ENCODE measurements at places on chromosomes 7 and 10.

GRCh38 chr10:124007102-124007772 is 86.2 kb downstream of the CHST15 start:
- DNase-seq = no peak

GRCh38 chr7:10644849-10645248 is 328.8 kb upstream of the PHF14 start:
- no peak for DNase-seq

- no peak for DNase-seq
These were observed 27.8 kb downstream of the DCLRE1C start for GRCh38 chr10:14926061-14926470.

DNA sequence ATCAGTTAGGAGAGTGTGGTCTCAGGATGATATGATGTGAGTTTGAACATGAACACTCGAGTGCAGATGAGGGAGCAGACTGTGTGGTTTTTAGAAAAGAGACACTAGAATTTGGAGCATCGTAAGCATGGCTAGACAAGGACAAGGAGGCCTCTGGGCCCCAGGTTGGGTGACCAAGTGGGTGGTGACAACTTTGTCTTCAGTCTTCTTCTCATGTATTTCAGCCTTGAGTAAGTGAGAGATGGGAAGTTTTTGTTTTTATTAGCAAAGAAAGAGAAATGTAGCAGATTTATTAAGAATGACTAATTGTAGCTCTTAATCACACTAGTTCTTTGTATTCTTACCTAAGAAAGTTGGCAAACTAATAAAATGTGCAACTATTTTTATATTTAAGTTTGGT is 16.3 kb downstream of the TES start:
- no peak for DNase-seq

DNA sequence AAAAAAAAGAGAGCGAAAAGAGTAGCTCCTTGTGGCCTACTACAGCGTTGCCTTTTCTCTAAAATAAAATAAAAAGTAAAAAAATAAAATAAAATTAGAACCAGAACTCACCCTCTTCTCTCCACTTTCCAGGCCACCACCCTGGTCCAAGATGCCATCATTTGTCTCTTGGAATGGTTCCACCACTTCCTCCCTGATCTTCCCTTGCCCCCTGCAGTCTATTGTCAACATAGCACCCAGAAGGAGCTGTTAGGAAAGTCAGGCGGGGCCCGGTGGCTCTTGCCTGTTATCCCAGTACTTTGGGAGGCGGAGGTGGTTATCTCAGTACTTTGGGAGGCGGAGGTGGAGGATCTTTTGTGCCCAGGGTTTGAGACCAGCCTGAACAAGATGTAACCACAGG is 7.6 kb upstream of the GRID2IP start:
- peak; percentile 51 for DNase-seq

- DNase-seq = peak; percentile 47
These were observed 12.2 kb upstream of the PDK4 start for GRCh38 chr7:95608359-95609173.

DNA sequence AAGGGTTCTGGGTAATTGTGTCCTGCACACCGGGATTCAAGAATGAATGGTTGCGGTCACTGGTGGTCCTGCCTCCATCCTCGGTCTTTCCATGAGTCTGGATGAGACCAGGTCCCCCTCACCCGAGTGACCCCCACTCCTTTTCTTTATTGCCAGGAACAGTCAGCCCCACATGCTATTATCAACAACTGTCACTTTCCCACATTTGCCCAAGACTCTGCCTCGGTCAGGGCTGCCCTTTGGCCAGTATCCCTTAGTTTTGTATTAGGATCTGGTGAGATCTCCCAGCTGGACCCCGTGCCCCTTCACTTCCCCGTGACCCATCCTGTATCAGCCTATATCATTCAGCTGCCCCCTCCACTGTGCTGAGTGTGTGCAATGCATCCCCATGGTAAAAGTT is 288.3 kb downstream of the ADARB2 start:
- DNase-seq = no peak

DNA sequence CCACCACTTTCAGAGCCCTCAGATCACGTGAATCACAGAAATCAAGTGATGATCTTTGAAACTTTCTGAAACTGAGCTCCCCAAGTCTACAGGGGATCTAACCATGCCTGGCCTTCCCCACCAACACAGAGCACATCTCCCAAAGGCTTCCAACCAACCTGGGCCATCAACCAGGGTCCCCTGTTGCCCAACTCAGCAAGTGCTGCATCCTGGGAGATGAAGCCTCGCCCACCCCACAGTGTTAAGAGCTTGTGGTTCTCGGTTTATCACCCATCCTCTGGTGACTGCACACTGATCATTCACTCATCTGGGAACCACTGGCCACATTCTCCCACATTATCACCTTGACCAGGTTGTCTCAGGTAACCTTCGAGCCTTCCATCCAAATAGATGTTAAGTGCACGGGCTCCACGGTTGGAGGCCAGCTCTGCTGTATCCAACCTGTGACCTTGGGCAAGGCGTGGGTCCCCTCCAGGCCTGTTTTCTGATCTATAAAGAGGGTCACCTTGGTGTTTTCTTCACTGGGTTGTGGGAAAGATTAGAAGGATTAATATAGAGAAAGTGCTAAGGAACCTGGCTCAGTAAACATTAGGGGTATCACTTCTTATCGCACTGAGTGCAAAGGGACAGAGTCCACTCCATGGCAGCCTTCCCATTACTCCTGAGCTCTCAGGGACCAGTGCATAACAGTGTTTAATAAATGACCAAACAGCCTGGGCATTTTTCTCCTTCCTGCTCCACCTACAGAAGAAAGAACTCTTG is 3.6 kb downstream of the ZNF488 start:
- no peak for DNase-seq

- no peak for DNase-seq
These were observed 52.7 kb downstream of the NHLRC2 start for GRCh38 chr10:113907166-113907565.

DNA sequence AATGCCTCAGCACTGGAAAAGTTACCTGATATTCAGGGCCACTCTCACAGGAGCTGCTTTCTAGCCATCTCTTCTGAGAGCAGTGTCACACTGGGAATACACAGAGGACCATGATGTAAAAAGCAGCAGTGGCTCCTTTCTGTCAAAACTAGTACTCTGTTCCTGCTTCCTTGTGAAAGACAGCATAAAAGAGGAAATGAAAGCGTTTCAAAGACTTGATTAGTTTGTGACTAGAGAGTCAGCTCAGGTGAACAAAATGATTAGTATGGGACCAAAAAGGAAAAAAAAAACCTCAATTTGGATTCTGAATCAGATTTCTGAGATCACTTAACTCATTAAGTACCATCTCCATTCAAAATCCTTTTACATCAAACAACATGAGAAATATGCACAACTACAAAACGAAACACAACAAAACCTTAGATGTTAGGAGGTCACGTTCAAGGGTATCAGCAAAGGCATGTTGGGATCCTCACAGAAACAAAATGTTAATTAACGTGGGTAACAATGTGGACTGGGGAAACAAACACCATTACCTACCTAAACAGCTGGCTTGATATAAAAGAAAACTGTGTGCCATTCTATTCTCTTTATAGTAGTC is 103.7 kb downstream of the MACC1 start:
- no peak for DNase-seq

GRCh38 chr10:69419096-69419743 is 2.5 kb upstream of the TACR2 start:
- no peak for DNase-seq

GRCh38 chr10:133350950-133351329 is 3.8 kb downstream of the PRAP1 start:
- no peak for DNase-seq

DNA sequence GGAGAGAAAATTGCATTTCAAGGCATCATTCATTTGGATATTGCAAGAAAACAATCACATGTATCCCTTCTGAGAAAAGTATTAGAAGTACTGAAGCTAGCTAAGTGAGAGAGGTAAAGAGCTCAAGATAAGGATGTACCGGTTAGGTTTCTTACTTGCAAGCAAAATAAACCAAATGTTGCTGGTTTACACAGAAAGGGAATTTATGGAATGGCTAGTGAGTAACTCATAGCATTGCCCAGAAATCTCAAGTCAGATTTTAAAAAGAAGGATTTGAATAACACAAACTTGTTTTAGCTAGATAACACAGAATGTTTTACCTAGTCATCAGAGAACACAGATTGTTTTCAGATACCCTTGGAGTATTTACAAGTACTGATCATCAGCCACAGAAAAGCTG is 30.6 kb downstream of the KLHL7 start:
- no peak for DNase-seq

- no peak for DNase-seq
These were observed 19.2 kb downstream of the RBM17 start for GRCh38 chr10:6108072-6108471.

GRCh38 chr10:71087622-71088021 is 124.7 kb upstream of the UNC5B start:
- DNase-seq = no peak

DNA sequence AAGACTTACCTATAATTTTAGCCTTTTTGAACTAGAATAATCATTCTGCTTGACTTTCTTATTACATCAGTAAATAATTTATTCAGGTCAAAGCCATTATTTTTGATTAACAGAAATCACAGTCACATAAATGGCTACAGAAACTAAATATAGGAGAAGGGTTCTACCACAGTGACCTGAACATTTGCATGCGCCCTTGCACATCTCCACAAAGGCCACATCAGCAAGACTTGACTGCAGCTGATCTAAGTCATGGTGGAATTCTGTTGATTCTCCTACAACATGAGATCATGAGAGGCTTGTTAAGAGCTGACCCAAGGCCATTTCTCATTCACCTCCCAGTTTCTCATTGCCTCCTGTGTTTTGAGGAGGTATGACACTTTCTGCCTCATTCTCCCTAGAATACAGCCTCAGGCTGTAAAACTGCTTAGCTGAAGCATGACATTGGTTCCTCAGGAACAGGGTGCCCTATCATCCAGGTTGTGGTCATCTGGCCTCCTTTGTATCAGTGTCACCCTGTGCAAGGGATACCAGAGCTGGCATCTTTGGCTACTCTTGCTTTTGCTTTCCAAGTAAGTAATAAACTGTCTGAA is 6.7 kb upstream of the IMMP2L start:
- DNase-seq = no peak

DNA sequence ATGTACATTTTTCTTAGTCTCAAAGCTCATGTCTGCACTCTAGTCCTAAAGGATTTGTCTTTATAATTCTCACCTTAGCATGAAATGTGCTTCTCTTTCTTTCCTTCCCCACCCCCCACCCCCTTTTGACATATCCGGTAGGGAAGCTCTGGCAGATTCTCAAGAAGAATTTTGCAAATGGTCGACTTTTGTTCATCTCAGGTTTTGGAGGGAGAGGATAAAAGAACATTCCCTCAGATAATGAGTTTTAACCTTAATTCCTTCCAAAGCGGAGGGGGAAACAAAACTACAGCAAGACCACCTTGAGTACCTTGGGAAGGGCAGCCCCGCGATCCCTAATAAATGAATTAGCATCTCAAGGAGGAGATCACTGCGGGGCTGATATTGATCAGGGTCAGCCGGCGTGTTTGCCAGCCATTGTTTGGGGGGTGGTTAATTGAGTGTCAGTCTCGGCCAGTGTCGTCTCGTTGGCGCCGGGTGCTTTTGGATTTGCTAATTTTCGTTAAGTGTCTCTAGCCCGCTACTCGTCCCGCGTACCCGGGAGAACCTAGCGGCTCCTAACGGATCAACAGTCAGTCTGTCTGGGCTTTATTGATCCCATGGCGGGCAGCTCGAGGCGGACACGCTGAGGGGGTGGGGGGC is 874 bp upstream of the BAMBI start:
- peak; percentile 95 for DNase-seq

DNA sequence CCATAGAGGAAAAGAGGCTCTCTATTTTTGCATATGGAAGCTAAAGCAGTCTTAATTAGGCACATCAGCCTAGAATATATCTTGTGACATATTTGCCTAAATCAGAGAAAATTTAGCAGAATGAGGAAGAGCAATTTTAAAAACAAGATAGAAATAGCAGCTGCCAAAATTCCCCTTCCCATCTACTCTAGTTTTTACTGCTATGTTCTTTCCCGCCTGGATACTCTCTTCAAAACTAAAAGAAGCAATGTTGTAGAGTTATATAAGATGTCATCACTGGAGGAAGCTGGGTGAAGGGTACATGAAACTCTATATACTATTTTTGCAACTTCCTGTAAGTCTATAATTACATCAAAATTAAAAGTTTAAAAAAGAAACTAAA is 87.0 kb downstream of the ARMH3 start:
- no peak for DNase-seq

GRCh38 chr10:35355971-35356724 is 19.8 kb downstream of the CCNY start:
- no peak for DNase-seq

GRCh38 chr10:60521974-60522405 is 132.3 kb upstream of the ANK3 start:
- no peak for DNase-seq

DNA sequence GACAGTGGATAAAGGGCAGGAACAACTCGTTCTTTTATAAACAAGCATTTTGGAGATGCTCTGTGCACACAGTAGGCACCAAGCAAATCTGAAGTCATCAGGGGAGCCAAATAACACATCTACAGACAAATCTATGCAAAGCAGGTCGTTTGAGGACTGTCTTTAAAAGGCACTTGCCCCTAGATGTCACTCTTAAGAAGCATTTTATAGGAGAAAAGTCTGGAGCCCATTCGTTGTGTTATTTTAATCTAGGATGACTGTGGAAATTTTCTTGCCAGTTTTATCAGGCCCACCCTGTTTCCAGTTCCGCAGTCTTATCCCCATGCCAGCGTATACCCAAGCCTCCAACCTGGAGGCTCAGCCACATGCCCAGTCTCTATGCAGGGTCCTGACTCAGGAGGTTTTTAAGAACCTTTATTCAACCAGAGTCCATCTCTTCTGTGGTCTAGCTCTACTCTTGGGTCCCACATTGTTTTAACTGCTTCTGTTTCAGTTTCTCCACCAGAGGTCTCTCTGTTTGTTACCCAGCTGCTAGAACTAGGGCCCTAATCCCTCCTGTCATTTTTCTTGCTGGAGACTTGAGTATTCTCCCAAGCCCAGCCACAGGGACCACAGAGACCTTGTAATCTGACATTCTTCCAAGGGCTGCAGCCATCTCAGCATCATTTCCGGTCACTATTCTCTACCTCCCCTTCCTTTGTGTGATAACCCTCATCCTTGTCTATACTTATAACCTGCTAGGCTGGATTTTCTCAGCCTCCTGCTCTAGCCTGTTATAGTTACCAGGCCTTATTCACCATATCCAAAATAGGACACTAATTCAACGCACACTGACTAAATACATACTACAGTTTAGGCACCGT is 26.7 kb downstream of the PIK3CG start:
- DNase-seq = peak; percentile 11

DNA sequence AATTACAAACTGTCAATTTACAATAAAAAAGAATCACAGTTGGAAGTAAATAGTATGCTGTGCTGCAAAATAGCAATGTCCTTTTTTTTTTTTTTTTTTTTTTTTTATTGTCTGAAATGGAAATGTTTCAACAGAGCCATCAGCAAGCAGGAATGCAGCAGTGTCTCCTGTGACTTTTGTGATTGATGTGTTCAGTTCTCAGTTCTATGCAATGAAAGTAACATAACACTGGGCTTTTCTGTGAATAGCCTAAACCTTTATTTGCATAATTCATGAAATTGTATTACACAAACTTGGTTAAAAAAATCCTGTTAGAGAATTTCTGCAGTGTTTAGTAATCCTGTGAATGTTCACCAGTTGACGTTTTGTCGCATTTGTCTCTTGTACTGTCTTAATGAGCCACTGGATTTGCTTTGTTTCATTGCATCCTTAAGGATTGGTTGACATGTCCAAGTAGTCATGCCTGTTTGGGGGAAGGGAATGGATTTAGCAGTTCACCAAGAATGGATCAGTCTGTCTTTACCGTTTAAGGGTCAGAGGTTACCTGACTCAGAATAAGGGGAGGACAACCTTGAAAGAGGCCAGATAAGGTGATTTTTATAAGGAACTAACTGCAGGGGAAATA is 192.7 kb downstream of the MLLT10 start:
- no peak for DNase-seq

GRCh38 chr7:31311552-31311951 is 29.0 kb downstream of the NEUROD6 start:
- DNase-seq = no peak
